Brain (organoid and tissue), 16 donors: ENCODE measurements at places on chromosomes 12 and 14.

DNA sequence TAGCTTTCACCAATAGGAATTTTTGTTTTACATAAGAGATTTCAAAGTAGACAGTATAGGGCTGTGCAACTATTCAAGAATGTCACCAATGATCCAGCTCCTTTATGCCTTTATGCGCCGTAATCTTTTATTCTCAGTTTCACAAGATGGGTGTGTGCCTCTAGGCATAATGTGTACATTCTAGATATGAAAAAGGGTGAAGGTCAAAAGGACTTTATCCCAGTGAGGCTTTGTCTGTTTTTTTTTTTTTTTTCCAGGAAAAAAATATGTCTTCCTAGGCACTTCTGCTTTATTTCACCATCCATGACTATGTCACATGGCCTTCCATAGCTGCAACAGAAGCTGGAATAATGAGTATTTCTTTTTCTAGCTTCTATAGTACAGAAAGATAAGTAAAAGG, 142.3 kb upstream of the IGF1 start:
- DNase-seq = no peak

DNA sequence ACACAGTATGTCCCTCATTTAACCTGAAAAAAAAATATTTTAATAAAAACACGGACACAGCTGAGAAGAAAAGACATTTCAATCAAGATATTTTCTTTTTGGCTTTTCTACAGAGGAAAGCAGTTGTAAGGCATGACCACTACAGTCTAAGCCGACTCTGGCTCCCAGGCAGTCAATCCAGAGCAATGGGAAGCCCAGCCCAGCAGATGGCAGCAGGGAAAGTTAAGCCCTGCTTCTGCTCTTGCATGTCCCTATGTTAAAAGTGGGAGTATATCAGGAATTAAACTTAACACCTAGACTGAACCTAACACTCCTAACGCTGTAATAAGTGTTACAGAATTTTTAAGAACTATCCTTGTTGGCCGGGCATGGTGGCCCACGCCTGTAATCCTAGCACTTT, 19.5 kb upstream of the HAL start:
- DNase-seq = peak; percentile 43

DNA sequence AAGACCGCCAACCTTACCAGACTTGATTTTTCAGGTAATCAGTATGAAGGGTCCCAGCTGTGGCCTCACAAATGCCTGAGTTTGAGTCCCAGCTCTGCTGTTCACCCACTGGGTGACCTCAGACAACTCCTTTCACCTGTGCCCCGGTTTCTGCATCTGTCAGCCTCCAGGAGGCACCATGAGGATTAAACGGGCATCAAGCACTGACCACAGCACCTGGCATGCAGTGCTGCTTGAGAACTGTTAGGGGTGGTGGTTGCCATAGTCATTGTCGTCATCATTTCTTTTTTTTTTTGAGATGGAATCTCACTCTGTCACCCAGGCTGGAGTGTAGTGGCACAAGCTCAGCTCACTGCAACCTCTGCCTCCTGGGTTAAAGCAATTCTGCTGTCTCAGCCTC, 57.9 kb downstream of the PHETA1 start:
- no peak for DNase-seq

DNA sequence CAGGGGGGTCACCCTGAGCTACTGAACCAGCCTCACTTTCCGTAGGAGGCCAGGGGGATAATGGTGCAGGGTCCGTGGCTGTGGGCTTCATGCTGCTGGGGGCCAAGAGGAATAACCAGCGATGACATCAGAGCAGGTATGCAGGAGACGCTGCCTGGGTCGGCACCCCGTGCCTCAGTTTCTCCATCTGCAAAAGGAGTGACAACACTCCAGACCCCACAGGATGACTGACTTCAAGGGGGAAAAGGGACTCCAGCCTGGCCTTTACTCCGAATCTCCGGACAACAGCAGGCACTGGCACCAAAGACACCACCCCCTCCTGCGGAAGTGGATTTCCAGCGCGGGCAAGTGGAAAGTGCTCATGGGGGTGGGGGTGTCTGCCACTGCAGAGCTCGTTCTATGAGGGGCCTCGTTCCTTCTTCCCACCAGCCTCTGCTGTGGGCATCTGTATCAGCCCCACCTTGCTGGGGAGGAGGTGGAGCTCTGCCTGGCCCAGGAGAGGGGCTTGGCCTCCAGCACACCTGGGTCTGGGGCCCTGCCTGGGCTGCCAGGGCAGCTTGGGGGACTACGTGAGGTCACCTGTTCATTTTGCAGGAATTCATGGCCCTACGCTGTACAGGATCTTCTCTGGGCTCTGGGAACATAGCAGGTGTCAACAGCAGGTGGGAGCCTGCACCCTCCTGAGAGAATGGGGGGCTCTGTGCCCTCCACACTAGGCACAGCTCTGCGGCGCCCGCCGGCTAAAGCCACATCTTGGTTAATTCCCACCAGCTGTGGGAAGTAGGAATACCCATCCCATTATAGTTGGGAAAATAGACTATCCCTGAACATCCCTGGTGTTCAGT, 216.6 kb upstream of the C14orf180 start:
- no peak for DNase-seq

DNA sequence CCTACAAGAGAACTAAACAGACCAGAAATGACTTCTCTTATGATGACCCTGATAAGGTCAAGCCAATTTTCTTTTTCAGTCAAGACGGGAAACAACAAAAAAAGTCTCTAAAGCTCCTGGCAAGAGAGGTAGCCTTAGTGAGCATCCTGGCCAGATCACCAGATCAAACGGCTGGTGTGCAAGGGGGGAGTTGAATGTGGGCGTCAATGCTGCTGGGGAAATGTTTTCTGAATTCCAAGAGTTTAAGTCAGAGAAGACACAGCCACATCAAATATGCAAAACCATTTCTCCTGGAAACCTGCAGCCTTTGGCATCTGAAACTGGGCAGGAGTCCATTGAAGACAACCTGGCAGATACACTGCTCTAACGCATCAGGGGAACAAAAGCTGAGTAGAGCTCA, 16.0 kb upstream of the SELPLG start:
- DNase-seq = no peak

- DNase-seq = no peak
These were observed 381.2 kb upstream of the LRFN5 start for GRCh38 chr14:41225433-41225832.

DNA sequence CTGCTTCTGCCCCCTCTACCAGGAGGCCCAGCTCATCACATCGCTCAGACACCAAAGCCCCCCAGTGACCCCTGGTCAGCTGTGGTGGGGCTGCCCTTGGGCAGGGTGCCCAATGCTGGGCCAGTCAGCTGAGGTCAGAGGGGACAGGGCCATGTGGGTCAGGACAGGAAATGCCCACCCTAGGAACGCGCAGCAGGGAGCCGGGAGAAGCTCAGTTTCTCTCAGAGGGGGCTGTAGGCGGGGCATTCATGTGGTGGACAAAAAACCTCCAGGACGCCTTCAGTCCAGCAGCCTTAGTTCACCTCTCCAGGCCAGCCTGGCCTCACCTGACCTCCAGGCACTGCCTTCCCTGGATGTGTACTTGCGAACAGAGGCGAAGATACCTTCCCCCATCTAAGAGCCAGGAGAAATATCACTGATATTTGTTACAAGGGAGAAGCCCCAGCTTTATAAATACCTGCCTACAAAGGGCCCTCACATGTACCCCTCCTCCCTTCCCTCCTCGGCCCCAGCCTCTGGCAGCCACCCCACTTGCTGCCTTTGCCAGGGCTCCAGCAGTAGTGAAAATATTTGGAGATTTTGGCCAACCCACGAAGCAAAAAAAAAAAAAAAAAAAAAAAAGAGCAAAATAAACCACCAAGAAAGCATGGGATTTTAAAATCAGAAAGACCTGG, 41.9 kb upstream of the PLEKHG6 start:
- DNase-seq = no peak

DNA sequence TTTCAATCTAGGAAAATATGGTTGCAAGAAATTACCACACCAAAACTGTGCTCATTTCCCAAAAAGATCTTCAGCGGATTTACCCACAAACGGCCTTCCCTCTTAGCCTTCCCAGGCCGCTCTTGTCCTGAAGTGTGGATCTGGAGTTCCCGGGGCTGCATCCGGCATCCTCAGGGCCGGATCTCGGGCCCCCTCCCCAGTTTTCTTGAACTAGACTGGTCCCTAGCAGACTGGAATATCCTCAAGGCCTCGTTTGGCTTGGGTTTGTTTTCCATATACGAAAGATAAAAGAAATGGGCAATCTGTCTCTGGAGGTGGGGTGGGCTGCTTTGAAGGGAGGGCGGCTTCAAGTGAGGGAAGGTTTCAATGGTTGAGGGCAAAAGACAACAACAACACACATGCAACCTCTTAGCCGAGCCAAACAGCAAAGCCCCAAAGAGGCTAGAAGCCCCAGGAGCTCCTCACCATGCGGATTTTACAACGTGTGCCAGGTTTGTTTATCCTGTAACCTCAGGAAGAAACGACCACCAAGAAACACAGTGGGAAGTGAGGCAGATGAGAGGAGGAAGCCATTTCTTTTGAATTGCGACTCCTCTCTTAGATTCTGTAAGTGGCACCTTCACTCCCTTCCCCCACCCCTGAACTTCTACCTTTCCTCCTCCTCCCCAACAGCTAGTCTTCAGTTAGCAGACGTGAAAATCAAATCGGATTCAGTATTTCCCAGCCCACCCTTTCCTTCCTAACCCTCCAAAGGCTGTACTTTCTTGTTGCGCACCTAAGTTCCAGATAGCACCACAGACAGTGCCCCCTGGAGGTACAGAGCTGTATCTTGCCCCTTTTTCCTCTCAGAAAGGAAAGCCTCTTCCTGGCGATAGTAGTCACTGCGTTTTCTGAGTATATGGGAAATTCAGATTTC, 2.6 kb downstream of the MYF6 start:
- DNase-seq = no peak

DNA sequence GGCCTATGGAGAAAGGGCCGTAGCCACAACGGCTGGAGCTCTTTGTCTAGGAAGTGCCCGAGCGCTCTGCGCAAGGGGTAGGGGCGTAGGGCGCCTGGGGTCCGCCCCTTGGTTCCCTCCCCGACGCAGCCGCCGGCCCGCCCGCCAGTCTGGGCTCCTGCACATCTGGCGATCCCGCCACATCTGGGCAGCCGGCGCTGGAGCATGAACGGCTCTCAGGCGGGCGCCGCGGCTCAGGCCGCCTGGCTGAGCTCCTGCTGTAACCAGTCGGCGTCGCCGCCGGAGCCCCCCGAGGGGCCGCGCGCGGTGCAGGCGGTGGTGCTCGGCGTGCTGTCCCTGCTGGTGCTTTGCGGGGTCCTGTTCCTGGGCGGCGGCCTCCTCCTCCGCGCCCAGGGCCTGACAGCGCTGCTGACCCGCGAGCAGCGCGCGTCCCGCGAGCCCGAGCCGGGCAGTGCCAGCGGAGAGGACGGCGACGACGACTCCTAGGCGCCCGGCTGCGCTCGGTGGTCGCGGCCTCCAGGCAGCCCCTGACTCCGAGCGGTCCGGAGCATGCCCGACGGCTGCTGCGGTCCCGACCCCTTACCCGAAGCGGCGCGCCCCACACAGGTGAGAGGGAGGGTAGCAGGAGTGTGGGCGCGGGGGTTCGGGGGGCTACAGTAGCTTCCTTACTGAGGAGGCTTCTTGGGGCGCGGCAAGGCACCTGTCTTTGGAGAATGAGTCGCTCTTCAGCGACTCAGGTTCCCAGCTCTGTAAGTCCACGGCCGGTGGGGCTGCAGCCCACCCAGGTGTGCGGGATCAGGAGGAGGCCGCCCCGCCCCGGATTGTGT, at the start of gene SMIM41:
TSS of gene SMIM41 (plus strand) at position 129 of the 827 bp plus-strand sequence. CDS start at position 205, 76 bp downstream.
- DNase-seq = peak; percentile 23

DNA sequence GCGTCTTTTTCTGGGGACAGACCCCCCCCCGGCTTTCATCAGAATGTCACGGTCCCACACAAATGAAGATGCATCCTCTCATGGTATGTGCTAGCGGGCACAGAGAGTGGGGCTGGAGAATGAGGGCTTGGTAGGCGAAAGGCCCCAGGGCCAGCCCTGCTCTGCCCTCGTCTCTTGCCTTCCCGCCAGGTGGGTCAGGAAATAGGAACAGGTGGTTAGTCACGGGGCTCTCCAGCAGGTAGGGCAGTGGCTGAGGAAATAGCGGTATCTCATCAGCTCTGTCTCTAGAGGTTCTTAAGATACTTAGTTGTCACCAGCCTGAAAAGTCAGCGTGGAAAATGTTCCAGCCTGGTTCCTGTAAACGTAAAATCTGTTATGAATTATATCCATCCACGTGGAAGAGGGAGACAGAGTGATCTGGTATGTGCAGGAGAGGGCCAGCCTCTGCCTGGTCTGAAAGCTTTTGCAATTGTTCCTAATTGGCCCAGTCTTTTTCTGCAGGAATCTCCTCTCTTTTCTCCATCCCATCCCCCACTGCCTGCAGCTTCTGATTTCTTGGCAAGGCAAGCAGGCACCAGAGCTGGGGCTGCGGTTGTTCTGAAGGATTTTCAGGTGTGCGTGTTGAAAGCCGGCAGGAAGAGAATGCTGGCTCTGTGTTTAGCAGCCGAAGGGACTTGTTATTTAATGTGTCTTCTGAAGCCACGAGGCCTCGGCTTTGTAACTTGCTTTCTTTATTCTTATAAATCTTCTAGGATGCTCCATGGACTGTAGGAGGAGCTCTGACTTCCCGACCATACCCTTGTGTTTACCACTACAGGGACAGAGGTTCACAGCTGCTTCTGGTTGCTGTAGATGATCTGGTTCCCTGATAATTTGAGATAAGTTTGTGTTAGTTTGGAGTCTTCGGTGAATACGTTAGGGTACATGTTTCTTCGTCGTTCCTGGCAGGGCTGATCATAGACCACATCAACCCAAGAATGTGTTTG, 131.1 kb downstream of the CACNA1C start:
- DNase-seq = peak; percentile 28

DNA sequence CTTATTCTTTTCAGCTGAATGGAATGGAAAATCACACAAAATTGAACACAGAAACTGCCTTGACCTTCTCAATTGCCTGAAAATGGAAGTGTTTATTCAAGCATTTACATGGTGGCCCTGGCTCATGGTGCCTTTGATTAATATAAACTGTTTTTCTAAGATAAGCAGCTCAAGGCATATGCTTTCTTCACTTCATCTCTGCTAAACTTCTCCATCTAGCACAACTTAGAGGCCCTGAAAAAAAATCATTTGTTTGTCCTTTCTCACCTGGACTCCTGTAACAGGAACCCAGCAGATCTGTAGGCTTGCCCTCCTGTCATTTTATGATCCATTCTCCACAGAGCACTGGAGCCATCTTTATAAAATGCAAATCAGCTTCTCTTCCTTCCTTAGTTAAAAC, 117.5 kb upstream of the KRR1 start:
- DNase-seq = peak; percentile 30

GRCh38 chr12:131894313-131894860, at the start of gene ULK1:
Gene ULK1 (plus strand): TSS chr12:131894622. CDS start chr12:131895002, 380 bp downstream.
- DNase-seq = peak; percentile 92

- DNase-seq = no peak
These were observed 60.5 kb upstream of the IGF1 start for GRCh38 chr12:102540815-102541385.

DNA sequence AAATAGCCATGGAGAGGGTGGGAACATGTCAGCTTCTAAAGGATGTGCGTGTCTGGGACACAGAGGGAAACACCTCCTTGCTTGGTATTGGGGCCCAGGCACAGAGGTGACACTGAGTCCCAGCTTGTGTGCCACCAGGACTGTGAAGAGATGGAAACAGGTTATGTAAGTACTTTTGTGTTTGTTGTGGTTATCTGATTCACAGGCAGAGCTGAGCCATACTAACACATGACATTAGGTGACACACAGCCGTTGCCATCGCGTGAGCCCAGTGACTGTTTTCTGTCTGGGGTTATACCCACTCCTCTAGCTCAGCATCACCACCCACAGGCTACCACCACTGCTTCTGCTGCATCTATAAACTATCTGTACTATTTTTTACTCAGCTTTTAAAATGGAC, 12.1 kb upstream of the FLVCR2 start:
- DNase-seq = no peak
